ENCODE measurements at places on chromosomes 1 and 21. TPM values are rescaled to one million over a fixed set of nuclear protein-coding genes. Genes with fewer than 3 reads are reported as not detected.

The GNB1 gene
- total RNA-seq, result 418 TPM

The TPTE gene
- total RNA-seq, result 0.26 TPM

The SNX27 gene
- total RNA-seq, result 34.8 TPM

The KRTAP21-2 gene
- not detected for total RNA-seq

DNA sequence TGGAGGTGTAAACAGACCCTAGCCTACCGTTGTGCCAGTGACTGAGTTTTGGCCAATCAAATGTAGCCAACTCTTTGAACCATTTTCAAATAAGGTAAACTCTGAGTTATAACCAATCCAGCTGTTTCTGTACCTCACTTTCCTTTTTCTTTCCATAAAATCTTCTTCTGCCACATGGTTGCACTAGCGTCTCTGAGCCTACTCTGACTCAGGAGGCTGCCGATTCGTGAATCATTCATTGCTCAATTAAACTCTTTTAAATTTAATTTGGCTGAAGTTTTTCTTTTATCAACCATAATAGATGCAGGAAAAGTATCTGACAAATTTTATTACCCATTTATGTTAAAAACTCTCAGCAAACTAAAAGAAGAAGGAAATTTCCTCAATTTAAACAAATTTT is 111.5 kb upstream of the LYPLAL1 start:
- H3K4me1 ChIP-seq, result peaks cover 5% of the 10 kb centered on the region
- H3K36me3 ChIP-seq, result no peaks in the 10 kb centered on the region
- H3K4me3 ChIP-seq, result no peak overlapping the region
- H3K27ac ChIP-seq, result no peak overlapping the region
- no peaks in the 10 kb centered on the region for H3K27me3 ChIP-seq

GRCh38 chr1:151458802-151459330 is 428 bp downstream of the POGZ start:
- DNase-seq, result peak; percentile 68
- H3K27me3 ChIP-seq, result peaks cover 18% of the 10 kb centered on the region
- H3K27ac ChIP-seq, result no peak overlapping the region
- peaks cover 7% of the 10 kb centered on the region for H3K36me3 ChIP-seq

The CREG1 gene
- 8.3 TPM for total RNA-seq

GRCh38 chr1:233295237-233295974 is at the start of gene PCNX2:
PCNX2 (minus strand) TSS chr1:233295725; CDS start chr1:233295478, 247 bp downstream.
- DNase-seq, result peak; percentile 77
- no peaks in the 10 kb centered on the region for H3K27me3 ChIP-seq
- peak within 1 kb of the TSS; percentile 100 for H3K4me3 ChIP-seq
- H3K27ac ChIP-seq, result peak within 1 kb of the TSS; percentile 98
- H3K4me1 ChIP-seq, result peaks cover 31% of the 10 kb centered on the region

DNA sequence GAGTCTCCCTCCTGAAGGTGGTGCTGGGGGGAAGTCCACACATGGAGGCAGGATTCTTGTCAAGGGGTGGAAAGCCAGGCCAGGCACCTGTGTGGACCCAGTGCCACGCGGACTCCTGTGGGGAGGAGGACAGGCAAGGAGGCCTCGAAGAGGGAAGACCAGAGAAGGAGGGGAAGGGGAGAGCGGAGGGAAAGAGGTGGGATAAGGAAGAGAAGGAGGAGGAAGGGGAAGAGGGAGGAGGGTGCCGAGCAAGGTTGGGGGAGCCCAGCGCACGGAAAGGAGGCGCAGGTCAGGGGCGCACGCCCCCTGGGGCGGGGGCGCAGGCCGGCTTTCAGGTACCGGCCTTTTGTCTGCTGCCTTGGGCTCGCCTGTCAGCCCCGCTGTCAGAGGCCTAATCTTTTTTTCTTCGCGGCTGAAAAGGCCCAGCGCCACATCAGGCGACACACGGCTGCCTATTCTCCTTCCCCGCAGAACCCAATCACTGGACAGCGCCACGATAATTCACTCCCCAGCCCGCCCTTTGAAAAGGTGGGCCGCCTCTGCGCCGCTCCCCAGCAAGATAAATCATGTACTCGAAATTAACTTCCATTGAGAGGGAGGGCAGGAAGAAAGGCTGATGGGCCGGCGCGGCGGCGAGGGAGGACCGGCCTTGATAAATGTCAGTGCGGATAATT is 42.5 kb downstream of the PRDM16 start:
- H3K27me3 ChIP-seq, result no peaks in the 10 kb centered on the region
- H3K27ac ChIP-seq, result no peak overlapping the region
- H3K4me3 ChIP-seq, result no peak overlapping the region
- DNase-seq, result no peak

DNA sequence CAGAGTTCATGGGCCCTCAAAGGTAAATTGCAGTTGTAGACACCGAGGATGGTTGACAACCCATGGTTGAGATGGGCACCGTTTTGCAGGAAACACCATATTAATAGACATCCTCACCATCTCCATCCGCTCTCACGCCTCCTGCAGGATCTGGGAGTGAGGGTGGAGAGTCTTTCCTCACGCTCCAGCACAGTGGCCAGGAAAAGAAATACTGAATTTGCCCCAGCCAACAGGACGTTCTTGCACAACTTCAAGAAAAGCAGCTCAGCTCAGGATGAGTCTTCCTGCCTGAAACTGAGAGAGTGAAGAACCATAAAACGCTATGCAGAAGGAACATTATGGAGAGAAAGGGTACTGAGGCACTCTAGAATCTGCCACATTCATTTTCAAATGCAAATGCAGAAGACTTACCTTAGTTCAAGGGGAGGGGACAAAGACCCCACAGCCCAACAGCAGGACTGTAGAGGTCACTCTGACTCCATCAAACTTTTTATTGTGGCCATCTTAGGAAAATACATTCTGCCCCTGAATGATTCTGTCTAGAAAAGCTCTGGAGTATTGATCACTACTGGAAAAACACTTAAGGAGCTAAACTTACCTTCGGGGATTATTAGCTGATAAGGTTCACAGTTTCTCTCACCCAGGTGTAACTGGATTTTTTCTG is 9.3 kb downstream of the SLAMF8 start:
- no peaks in the 10 kb centered on the region for H3K36me3 ChIP-seq
- H3K27me3 ChIP-seq, result no peaks in the 10 kb centered on the region
- DNase-seq, result no peak
- H3K27ac ChIP-seq, result no peak overlapping the region

The S100A7 gene
- not detected for total RNA-seq

The PPIAL4G gene
- 0.42 TPM for total RNA-seq

GRCh38 chr21:45353200-45353599 is 51.8 kb upstream of the COL18A1 start:
- H3K27ac ChIP-seq, result no peak overlapping the region
- no peaks in the 10 kb centered on the region for H3K36me3 ChIP-seq
- H3K4me1 ChIP-seq, result peaks cover 14% of the 10 kb centered on the region
- peaks cover 26% of the 10 kb centered on the region for H3K27me3 ChIP-seq
- no peak for DNase-seq
